Fibroblast of upper back skin (primary cell): ENCODE measurements at places on chromosomes 11 and 22.

DNA sequence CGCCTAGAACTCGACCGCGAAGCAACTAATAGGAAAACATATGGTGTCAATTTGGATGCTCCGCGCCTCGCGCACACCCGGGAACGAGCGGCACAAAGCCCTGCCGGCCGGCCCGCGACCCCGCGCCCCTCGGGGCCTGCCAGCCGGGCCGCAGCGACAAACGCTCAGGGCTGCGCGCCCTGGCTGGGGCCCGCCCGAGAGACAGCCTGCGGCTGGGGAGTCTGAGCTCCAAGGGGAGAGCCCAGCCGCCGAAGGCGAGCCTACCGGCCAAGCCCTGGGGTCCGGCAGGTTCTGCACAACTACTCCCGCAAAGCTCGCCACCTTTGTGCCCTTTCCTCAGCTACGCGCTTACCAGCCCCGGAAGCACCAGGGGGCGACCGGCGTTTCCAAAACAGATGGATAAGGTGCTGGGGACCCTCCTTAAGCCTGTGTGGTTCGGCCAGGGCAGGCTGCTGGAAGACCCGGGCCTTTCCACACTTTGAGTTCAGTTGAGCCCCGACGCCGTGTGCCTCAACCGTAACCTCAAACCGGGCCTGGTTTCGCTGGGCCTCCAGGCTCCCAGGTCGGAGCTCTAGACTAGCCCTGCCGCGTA is 6.0 kb downstream of the PAX6 start:
- no peak for DNase-seq

DNA sequence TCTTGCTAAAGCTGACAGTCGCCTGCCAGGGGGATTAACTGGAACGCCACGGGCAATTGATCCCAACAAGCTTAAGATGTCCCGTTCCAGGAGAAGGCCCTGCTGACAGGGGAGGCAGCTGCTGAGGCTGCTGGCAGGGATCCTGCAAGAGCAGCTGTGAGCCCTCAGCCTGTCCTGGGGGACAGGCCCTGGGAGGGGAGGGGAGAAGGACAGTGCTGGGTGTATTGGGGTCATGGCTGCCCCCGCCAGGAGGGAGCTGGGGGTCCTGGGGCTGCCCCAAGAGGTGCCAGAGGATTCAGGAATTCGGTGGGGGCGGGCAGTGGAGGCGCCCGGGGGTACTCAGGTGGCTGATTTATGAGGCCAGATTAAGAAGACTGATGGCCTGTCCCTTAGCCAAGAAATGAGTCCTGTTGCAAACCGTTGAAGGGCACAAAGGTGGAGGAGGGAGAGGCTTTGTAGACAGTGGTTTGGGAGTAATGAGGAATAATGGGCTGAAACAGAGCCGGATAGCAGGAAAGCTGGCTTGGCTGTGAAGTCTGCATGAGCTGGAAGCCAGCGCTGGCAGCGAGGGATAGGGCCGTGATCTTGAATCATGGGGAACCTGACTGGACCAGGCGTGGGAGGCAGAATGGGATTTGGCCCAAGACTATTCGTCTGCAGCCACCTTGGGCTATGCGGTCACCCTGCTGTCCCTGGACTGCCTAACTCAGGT is 133.5 kb downstream of the CACNA1I start:
- DNase-seq = no peak

GRCh38 chr11:111330234-111330893 is 32.0 kb downstream of the POU2AF3 start:
- DNase-seq = no peak

DNA sequence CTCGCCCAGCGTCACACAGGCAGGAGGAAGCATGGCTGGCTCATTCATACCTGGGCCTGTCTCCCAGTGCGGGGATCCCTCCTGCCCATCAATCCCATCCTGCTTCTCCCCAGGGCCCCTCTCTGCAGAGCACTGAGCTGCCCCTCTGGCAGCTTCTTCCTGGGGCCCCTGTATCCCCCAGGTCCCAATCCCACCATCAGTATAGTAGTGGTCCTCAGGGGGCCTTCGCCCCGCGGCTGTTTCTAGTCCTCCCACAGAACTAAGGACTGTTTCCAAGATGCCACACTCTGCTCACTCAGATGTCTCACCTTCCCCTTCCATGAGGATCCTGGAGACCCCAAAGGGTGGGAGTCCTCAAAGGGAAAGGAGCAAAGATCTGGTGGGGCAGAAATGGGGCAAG is 97.6 kb downstream of the PDE2A start:
- DNase-seq = no peak

- DNase-seq = peak; percentile 59
These were observed 206.1 kb downstream of the PGR start for GRCh38 chr11:100923555-100923954.

GRCh38 chr22:49139492-49140151 is 688.1 kb downstream of the BRD1 start:
- no peak for DNase-seq

DNA sequence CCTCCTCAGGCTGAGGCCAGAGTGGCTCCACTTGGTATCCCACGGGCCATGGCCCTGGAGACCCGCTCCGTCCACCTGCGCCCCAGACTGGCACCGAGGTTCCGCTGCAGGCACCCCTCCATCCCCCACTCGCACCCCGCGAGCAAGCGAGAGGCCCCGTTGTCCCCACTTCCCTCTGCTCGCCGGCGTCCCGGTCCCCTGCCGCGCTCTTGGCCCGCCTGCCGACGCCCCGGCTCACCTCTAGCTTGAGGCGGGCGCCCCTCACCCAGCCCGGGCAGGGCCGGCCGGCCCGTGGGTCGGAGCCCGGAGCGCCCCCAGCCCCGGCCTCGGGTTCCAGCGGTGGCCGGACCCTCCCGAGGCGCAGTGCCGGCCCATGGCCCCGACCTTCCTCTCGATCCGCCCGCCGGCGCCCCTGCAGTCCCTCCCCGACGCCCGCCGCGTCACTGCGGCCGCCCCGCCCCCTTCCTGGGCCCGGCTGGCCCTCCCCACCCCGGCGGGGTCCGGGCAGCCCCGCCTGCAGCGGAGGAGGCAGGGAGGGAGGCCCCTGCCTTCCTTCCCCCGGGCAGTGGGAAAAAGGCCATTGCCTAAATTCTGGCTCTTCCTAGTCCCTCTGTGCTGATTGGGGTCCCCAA is at the start of gene PITPNM1:
PITPNM1 (minus strand) TSS at position 414 of the 632 bp plus-strand sequence. CDS start 1,183 bp downstream, outside the sequence.
- peak; percentile 42 for DNase-seq
